HepG2 (cell line): ENCODE measurements at places on chromosomes 2 and 18.
A peak's percentile ranks its signal among the peaks of the same experiment; 100 is the strongest.

- no peak for DNase-seq
Observed at GRCh38 chr18:48355276-48356115, 53.7 kb downstream of the ZBTB7C start.

DNA sequence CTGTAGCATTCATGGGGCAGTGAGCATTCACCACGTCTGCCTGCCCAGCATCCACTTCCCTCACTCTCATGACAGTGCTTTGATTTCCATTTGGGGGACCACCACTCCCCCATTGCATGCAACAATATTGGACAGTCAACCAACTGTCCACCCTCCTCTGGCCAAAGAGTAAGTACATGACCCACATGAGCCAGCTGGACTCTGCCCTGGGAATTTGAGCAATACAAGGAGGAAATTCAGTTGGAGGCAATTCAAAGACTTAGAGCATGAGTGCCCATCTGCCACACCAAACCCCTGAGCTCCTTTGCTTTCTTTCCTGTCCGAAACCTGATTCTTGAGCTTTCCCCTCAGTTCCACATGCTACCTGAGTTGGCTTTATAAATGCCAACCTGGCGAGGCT is 41.7 kb upstream of the PNO1 start:
- no peak for DNase-seq

- DNase-seq = no peak
Observed at GRCh38 chr2:96114903-96115581, 1.3 kb downstream of the ADRA2B start.

- DNase-seq = peak; percentile 29
Observed at GRCh38 chr18:53567929-53568574, 656.4 kb downstream of the MBD2 start.

- DNase-seq = no peak
Observed at GRCh38 chr2:8028981-8029380, 652.9 kb upstream of the ID2 start.

- DNase-seq = no peak
Observed at GRCh38 chr18:57841568-57841967, 38.5 kb upstream of the ATP8B1 start.

DNA sequence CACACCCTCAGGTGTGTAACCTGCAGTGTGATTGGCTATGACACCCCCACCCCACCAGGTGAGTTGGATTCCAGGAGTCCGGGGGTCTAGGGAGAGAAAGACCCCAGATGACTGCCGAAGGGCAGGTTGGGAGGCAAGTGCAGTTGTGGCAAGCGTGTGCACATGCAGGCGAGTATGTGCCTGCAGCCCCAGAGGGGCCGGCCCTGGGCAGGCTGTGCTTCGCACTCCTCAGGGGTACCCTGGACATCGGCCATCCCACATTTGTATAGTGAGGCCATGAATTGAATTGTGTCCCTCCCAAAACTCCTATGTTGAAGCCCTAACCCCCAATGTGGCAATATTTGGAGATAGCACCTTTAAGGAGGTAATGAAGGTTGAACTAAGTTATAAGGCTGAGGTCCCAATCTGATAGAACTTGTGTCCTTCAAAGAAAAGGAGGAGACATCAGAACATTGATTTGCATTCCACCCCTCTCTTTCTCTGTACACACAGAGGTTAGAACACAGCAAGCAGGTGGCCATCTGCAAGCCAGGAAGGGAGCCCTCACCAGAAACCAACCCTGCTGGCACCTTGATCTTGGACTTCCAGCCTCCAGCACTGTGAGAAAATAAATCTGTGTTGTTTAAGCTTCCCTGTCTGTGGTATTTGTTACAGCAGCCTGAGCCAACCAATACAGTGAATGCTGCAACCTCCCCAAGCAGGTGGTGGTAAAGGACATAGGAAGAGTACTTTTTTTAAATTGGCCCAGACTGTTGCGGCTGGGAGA is 241.8 kb downstream of the TFCP2L1 start:
- no peak for DNase-seq

- no peak for DNase-seq
Observed at GRCh38 chr2:24730481-24730880, 62.7 kb downstream of the PTRHD1 start.

- no peak for DNase-seq
Observed at GRCh38 chr18:31199190-31199769, 36.6 kb upstream of the DSC1 start.

DNA sequence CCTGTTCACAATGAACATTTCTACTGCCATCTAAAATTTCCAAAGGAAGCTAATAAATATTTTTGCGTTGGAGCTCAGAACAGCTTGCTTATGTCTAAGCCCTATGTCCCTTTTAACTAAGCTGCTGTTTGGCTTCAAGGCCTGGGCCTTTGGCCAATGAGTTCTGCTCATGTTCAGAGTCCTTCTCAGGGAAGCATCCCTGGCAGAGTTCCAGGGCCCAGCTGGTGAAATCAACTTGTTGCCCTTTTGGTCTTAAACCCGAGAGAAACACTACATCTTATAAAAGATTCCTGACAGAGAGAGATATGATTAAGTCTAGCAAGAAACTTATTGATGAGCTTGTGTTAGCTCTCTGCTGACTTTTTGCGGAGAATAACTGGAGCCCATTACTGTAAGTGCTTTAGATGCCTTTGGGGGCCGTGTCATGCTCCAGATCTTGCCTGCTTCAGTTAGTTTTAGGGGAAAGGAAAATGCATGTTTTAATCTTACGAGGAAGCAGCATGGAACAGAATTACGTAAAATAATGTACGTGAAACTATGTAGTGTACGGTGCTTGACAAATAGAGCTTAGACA is 102.5 kb upstream of the NOSTRIN start:
- DNase-seq = peak; percentile 29

DNA sequence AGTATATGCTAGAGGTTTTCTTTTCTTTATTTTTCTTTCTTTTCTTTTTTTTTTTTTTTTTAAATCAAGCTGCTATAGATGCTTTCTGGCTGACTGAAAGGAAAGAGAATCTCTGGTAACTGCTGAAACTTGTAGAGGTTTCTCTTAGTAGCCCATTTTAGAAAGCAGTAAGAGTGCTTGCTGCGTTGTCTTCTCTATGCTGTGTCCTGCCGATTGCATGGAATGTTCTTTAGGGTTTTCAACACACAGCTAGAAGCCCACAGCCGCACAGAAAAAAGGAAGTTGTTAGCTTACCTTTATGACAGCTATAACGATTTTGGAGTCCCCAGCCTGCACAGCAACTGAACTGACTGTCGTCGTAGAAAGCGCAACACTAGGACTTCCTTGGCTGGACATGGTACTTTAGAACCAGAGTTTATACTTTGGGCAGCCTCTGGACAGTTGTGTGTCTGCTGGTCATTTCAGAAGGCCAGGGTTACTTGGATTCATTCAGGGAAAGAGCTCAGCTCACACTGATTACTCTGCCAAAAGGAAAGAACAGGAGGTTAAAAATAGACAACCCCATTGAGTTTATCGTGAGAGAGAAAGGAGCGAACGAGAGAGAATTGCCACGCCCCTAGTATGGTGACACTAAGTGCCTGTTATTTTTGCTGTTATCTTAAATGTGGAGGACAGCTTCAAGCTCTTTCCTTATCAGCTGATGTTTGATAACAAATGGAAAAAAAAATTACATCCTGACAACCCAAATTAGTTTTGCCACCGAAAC is at the start of gene CCDC141:
Gene CCDC141, minus strand, starts transcription at position 592 of the 766 bp plus-strand sequence. Its CDS starts 196 bp downstream, at position 396.
- peak; percentile 32 for DNase-seq

DNA sequence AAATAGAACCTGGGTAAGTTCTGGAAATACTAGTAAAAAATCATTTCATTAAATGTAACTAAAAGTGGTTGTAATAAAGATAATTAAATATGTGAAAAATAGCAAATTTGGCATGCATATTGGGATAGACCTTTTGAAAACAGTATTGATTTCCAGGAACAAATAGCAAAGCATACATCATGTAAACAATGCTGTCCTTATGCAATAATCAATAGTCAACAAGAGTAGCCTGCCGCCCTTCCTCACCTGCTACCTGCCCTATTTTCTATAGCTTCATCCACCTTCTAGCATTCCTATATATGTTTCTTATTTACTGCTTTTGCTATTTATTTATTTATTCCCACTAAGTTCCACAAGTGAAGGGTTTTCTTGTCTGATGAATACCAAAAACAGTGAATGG is 35.1 kb upstream of the KYNU start:
- no peak for DNase-seq

GRCh38 chr18:46660957-46661749 is 4.1 kb upstream of the LOXHD1 start:
- DNase-seq = peak; percentile 4

DNA sequence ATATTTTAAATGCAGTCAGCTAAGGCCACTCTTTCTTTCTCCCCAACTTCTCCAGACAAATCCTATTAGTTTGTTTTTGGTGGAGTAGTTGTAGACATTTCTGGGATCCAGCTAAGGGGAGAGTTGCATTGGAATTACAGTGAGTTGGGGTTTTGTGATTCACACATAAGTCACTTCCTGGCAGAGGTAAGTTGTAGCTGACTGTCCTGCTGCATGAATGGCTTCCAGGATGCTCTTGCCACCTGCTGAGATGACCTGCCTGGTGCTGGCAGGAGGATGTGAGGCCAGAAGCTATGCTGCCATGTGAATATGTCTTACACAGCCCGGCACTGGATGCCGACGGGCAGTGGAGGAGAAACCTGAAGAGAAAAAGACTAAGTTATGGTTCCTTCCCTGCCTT is 243.7 kb downstream of the TDRD15 start:
- no peak for DNase-seq

DNA sequence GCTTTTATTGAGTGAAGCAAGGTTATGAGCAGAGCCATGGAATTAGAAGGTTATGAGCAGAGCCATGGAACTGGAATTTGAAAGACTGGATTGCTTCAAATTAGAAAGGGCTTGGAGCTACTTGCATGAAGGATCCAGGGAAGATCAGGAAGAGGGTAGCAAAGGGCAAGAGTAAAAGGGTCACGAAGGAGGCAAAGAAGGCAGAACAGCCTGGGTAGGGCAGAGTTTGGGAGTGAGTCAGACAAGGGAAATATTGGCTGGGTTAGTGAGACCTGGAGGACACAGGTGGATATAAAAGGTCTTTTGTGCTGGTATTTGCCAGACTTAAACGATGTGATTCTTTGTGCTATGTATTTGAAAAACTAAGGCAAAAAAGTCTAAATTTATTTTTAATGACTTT is 65.0 kb downstream of the SEMA4F start:
- peak; percentile 47 for DNase-seq

- no peak for DNase-seq
Observed at GRCh38 chr2:154457286-154457685, 241.2 kb upstream of the KCNJ3 start.

- DNase-seq = no peak
Observed at GRCh38 chr2:193581807-193582206, 1387.1 kb upstream of the TMEFF2 start.

- no peak for DNase-seq
Observed at GRCh38 chr18:63017076-63017475, 301.7 kb downstream of the PHLPP1 start.

DNA sequence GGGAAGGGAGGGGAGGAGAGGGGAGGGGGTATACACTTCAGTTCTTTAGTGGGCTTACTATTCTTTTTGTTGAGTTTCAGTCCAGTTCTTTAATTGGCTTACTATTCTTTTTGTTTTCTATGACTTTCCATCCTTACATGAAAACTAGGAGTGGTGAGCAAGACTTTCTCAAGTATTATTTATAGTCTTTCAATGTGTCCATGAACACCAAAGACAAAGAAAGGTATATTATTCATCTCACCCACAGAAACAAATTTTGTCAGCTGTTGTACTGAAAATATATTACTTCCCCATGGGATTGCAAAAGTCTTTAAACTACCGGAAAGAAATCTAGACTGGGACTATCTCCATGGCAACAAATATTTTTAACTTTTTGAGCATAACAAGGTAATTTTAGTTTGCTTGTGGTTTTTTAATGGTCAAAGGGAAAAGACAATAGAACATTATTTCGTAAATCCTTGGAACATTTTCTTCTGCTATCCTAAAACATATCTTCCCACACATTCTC is 17.6 kb downstream of the ADAM17 start:
- no peak for DNase-seq

DNA sequence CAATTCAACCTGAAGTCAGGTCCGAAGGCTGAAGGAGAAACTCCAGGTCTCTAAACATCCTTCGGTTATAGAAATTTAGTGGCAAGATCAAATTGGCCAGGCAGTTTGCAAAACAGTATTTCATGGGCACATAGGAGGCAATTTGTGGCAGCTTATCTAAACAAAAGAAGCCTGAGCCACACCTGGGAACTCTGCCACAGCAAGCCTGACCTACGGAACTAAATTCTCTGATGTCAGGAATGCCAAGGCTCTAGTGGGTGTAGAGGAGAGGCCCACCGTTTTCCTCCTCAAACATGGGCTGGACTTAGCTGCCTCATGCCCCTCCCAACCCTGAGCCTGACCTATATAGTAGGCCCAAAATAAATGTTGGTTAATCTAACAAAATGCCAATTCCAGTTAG is 16.0 kb downstream of the SATB2 start:
- DNase-seq = no peak
